ENCODE measurements at places on chromosomes 16 and 17.
A peak's percentile ranks its signal among the peaks of the same experiment; 100 is the strongest.

- DNase-seq, result no peak
These were observed 26.2 kb upstream of the PMFBP1 start for GRCh38 chr16:72198021-72198711.

GRCh38 chr17:79666111-79666510, 55.3 kb upstream of the RBFOX3 start:
- no peak for DNase-seq

GRCh38 chr16:89033796-89034572, 57.0 kb upstream of the CBFA2T3 start:
- DNase-seq, result no peak

DNA sequence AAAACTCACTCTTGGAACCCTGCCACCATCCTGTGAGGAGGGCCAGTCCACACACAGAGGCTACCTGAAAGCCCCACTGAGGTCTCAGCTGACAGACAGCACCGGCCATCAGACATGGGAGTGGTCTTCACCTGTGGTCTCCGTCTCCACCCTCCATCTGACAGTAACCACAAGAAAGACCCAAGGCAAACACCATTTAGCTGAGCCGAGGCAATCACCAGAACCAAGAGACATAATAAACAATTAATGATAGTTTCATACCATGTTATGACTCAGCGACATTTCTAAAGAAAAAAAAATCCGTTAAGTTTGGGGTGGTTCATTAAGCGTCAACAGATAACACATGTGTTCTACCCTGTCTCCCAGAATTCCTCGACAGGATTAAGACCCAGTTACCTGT, 6.1 kb upstream of the EVPLL start:
- no peak for DNase-seq

DNA sequence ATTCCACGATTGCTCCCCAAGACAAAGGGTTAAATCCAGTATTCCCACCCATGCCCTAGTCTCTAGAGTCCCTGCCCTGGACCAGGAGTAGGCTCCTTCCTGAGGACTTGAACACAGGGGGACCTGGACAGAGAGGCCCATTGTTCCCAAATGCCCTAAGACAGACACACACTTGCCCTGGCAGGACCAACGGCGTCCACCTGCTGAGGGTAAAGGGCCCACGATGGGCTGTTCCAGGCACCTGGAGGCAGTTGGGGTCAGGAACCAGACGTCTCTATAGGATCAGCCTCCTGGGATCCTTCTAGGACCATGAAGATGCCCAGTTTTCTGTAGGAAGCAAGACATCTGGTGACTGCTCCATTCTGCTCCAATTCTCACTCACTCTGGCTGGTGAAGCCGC, 39.3 kb downstream of the TNFRSF13B start:
- DNase-seq, result no peak

DNA sequence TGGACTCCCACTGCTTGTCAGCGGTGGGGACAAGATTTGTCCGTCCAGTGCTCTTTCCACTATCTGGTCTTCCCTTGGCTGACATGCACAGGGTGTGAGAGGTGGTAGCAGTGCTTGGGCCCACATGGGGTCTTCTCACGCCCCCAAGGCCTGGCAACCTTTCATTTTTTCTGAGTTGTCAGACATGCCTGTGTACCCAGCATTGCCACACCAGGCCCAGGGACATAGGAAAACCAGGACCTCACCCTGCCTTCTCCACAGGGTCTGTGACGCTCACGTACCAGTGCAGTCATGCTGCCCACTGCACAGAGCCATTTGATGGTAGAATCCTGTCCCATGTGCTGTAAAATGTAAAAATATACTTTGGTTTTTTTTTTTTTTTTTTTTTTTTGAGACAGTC, 57.8 kb downstream of the B9D1 start:
- DNase-seq, result no peak

DNA sequence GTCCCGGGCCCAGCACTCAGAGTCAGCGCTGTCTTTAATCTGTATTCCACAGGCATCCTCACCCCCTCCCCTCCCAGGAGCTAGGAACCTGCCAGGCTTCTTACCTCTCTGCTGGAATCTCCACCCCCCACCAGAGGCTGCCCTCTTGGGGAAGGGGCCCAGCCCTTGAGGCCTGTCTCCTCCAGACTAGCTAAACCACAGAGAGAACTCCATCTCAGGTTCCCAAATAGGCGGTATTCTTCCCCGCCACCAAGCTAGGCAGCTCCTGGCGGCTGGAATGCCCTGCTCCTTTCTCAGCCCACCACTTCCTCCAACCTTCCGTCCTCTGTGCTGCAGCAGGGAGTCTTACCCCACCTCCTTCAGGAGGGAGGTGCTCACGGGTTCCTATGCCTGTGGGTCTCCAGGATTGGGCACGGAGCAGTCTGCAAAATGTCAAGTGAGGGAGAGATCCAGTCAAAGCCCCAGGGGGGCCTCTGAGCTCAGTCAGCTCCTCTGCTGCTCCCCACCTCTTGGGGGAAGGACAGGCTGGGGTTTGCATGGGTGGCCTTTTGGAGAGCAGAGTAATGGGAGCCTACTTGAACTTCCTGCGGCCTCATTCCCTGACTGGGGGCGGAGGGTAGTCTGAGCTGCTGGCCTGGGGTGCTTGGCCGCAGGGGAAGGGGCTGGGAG, 55.7 kb downstream of the SREBF1 start:
- DNase-seq, result no peak

GRCh38 chr17:45018848-45019711, 32.4 kb downstream of the DCAKD start:
- no peak for DNase-seq

DNA sequence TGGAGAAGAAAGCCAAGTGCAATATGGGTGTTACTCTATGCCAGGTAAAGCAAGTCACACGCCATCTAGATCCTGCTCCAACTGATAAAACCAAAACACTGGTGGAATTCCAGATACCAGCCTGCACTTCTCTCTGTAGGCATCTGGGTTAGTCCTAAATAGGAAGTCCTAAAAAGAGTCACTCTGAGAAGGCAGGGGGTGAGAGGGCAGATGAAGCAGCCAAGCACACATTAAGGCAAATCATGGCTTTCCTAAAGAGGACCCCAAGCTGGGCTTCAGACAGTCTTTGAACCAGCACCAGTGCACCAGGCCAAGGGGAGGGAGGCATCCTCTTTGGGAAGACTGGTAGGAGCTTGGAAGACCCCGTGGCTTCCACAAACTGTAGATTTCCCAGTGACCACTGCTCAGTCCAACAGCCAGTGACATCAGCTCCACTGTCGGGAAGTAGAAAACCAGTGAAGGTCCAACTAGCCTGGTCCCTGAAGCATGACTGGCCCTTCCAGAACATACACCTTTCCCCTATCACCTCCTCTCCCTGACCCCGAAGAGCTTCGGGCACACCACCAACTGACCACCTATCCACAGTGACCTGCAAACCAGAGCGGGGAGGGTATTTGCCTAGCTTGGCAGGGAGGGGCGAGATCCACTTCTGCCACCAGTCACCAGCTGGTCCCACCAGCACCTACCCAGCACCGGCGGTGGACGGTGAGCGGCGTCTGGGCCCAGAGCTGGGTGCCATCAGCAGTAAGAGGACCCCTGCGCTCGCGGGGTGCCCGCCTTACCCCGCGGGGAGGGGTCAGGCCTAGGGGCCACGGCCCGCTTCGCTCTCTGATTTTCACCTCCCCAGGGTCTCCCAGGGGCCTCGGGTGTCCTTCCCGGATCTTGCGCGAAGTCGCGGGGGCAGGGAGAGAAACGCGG, 1.0 kb downstream of the LITAF start:
- DNase-seq, result no peak

DNA sequence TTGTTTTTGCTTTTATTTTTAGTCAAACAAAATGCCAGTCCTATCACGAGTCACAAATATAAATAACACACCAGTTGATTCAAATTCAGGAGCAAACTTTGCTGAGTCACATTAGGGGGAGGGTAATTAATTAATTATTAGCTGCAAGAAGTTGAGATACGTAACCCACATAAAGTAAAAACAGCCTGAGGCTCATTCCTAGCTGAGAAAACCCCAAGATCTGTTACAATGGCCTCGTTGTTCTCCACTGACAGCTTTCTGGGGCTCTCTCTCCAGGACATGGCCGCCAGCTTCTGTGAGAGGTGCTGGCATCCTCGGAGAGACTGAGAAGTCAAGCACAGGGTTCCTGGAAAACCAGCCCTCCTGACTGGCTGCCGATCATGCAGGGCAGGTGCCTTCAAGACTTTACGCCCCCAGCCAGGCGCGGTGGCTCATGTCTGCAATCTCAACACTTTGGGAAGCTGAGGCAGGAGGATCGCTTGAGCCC, 11.1 kb downstream of the RAB40B start:
- DNase-seq, result no peak

GRCh38 chr16:86578061-86578599, at the start of gene FOXL1:
TSS of gene FOXL1 (plus strand) at chr16:86578549. CDS start at chr16:86578724, 175 bp downstream.
- no peak for DNase-seq

DNA sequence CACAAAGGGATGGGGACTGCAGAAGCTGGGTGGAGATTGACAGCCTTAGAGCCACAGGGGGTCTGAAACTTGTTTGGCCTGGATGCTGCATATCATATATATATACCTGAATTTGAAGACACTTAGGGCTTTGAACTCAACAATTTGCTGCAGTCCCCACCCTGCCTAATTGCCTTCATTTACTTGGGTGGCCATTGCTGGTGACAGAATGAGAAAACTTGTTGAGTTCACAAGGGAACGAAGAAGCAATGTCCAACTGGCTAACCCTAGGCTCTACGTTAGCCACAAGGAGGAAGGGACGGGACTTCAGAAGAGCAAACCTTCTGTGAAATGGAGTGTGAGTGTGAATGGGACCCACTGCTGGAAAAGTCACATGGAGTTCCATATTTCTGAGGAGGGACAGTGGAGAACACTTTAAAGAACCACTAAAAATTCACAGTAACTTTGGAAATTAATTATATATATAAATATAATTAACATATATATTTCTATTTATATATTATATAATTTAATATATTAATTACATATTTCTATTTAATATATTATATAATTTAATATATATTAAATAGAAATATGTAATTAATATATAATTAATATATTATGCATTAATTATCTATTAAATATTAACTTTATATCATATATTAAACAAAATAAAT, 215.3 kb upstream of the SOX9 start:
- DNase-seq, result no peak

GRCh38 chr17:44914148-44914547, 1.2 kb downstream of the GFAP start:
- DNase-seq, result no peak

DNA sequence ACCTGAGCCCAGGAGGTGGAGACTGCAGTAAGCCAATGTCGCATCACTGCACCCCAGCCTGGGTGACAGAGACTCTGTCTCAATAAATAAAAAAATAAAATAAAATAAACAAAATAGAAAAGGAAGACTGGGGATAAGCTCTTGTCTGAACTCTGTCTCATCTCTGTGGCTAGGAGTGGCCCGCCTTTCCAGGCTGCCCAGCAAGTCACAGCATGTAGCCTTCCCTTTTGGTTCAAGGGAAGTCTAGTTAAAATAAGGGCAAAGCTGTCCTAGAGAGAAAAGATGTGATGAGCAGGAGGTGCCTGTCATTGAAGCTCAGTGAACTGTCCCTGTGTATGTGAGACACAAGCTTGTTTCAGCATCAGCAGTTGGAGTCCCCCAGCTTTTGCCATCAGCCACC, 2.7 kb upstream of the GFAP start:
- DNase-seq, result no peak

GRCh38 chr17:15268461-15268860, 3.3 kb upstream of the PMP22 start:
- no peak for DNase-seq

- DNase-seq, result peak; percentile 60
These were observed 22.8 kb upstream of the PVALEF start for GRCh38 chr17:81142301-81143199.

DNA sequence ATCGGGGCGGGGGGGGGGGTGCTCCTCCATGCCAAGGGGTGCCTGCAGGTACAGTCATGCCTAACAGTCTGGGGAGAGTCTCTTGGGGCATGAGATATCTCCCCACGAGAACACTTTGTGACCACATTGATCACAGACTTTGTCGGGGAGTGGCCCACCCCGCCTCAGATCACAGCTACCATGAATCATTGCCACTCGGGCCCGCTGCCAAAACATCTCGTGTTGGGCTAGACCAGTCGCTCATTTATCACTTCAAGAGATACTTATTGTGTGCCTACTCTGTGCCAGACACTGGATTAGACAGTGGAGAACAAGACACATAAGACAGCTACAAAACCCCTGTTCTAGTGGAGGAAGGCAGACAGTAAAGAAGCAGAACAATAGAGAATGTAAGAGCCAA, 72.6 kb downstream of the CLEC16A start:
- peak; percentile 33 for DNase-seq

GRCh38 chr16:72917051-72917450, 130.9 kb downstream of the ZFHX3 start:
- no peak for DNase-seq

GRCh38 chr16:88763502-88764053, 21.4 kb downstream of the PIEZO1 start:
- DNase-seq, result no peak

- DNase-seq, result no peak
These were observed 29.5 kb upstream of the RPH3AL start for GRCh38 chr17:381941-382643.

GRCh38 chr16:89633064-89633631, 19.7 kb downstream of the DPEP1 start:
- DNase-seq, result no peak

- no peak for DNase-seq
These were observed 15.4 kb downstream of the NAA60 start for GRCh38 chr16:3458852-3459361.

DNA sequence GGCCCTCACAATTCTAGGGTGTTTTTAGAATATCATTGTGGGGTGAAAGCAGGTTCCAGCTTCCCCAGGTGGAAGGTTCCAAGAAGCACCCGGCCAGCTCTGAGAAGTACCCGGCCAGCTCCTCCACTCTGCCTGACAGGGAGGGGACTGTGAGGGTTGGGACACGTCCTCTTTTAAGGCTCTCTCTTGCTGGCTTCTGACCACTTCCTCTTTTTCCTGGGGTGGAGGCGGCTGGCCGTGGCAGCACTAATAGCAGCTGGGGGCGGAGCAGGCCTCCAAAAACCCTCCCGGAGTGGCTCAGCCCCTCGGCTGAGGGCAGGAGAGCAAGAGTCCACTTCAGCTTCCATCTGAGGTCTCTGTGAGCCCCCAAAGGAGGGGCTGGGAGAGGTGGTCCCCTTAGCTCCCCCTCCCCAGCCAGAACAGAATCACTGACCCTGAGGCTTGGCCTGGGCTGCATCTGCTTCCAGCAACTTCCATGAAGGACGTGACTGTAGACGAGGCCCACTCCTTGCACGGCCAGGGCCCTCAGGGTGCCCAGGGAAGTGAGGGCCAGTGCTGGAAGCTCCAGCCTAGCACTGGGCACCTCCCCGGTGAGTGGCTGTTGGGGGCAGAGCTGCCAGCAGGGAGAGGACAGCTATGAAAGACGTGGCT, 26.7 kb upstream of the PLCG2 start:
- DNase-seq, result no peak

DNA sequence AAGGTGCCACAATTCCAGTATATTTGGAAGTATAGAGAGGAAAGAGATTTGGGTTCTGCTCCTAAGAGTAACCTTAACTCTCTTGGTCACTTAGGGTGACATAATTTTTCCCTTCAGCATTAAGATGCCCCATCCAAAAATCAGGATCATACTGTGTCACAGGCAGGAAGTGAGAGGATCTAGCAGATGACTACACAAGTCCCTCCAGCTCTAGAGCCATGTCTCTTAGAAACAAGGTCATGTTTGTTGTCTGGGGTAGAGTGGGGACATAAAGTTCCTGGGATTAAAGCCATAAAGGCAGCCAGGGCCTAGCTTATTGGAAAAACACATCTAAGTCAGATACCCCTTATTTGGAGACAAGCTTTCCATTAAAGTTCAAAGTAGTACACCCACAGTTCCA, 2.7 kb downstream of the CCL8 start:
- DNase-seq, result no peak

Data from omental fat pad (tissue), 4 donors.